Fibroblast of skin of right quadriceps (primary cell): ENCODE measurements at places on chromosomes 11 and 22.

DNA sequence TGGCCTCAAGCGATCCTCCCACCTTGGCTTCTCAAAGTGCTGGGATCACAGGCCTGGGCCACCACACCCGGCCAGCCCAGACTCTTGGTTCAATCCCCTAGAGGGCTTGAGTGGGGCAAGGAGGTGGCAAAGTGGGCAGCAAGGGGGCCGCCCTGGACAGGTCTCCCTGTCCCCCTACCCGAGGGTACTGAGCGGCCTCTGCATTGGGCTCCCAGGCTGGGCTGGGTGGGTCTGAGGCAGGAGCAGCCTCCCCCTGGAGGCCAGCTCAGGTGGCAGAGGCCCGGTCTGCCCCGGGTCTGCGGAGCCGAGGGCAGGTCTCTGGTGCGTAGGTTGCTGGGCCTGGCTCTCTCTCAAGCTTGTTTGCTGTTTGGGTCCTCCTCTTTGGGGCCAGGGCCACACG lies 22.4 kb upstream of the CCDC188 start:
- DNase-seq, result no peak

GRCh38 chr11:86559311-86559945 lies 113.0 kb downstream of the ME3 start:
- peak; percentile 90 for DNase-seq

GRCh38 chr22:42271191-42271813 lies 849 bp upstream of the TCF20 start:
- DNase-seq, result no peak

- DNase-seq, result no peak
Measured at GRCh38 chr22:47215851-47216250, 453.4 kb downstream of the TBC1D22A start.

GRCh38 chr11:35056391-35057093 lies 82.4 kb upstream of the CD44 start:
- peak; percentile 42 for DNase-seq

- DNase-seq, result no peak
Measured at GRCh38 chr11:112211536-112211935, 14.7 kb upstream of the PTS start.

DNA sequence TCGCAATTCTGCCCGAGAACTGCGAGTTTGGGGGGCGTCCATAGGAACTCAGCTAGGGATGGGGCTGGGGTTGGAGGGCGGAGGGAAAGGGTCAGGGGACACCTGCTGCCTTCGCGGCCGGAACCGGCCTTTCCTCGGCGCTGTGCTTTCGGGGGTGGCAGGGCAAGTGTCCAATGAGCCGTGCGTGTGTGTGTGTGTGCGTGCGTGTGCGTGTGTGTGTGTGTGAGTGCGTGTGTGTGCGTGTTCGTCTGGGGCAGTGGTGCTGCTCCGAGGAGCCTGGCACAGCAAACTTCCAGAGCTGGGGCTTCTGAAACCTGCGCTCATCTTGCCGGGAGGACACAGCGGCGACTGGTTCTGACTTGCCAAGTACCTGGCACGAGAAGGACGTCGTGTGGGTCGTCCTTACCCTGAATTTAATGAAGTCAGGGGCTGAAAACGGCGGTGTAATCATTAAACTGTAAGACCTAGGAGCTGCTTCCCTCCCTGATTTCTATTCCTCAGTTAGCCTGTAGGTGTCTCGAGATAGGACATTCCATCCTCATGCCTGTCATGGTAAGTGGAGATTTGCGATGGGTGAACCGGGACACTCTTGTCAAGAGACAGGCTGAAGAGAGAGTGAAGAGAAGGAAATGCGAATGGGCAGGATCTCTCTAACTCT lies 27.0 kb upstream of the AMOTL1 start:
- peak; percentile 63 for DNase-seq

DNA sequence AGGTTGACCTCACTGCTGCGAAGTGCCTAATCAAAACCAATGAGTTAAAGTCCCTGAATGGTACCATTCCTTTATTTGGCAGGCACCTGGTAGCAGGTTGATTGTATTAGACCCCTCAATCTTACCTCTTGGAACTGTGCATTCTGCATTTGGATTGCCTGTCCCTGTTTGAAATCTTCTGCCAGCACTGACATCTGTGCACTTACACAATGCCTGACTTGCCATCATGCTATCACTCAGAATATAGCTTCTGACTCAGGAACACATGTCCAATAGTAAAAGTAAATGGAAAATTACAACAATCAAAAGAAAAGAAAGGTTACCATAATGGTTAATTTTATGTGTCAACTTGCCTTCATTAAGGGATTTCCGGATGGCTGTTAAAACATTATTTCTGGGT lies 366.0 kb upstream of the PDGFD start:
- DNase-seq, result no peak

GRCh38 chr11:128390246-128390645 lies 197.1 kb downstream of the ETS1 start:
- DNase-seq, result no peak

GRCh38 chr11:35272391-35272902 lies 133.5 kb downstream of the CD44 start:
- DNase-seq, result no peak

DNA sequence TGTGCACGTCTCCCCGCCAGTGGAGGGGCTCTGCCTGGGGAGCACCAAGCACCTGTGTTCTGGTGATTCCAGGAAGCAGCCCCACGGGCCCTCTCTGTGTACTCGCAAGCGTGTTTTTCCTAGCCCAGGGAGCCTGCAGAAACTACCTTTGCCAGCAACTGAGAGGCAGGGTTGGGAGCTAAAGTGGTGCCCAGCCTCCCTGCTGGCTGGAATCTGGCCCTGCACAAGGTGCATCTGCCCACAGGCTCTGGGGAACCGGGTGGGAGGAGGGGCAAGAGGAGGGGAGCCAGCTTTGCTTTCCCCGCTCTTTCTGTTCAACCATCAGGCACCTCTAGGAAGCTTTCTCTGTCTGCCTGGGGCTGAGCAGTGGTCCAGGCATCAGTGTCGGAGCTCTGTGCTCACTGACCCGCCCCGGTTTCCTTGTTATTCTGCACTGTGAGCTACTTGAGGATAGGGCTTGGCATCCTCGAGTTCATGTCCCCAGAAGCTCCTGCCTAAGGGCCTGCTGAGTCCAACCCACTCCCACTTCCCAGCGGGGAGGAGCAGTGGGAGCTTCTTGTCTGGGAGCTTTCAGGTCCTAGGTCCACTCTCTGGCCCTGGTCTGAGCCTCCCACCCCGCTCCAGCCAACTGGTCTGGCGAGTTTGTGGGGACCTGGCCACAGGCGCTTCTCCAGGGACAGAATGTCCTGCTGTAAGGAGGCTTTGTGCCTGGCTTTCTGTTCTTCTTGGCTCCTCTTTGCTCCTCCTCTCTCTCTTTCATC lies 14.9 kb downstream of the DAGLA start:
- DNase-seq, result no peak

DNA sequence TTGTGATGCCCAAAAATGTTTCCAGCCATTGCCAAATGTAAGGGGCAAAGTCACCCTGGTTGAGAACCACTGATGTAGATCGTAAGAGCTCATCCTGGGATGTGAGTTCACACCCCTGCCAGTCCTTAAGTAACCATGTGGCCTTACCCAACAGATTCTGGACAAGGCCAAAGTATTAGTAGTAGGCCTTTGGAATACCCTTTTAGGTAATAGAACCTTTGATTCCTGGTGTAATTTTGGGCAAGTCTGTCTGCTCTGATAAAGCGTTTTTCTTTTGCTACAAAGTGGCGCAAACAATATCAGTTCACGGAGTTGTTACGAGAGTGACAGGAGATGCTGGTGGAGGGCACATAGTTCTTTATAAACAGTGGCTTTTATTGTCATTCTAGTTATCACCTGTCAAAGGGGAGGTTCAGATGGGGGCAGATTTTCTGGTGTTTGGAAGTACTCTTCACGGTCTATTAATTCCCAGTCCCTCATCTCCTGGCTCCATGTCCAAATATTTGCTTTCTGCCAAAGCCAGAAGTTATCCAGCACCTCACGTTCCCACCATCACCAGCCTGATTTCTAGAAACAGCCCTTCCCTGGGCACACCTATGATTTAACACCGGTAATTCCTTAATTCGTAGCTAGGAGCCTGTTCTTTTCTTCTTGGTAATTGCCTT lies 73.8 kb upstream of the CRYBB3 start:
- DNase-seq, result no peak

- no peak for DNase-seq
Measured at GRCh38 chr11:7511401-7511800, 2.4 kb upstream of the PPFIBP2 start.

- DNase-seq, result no peak
Measured at GRCh38 chr11:2538951-2539350, 94.1 kb downstream of the KCNQ1 start.

DNA sequence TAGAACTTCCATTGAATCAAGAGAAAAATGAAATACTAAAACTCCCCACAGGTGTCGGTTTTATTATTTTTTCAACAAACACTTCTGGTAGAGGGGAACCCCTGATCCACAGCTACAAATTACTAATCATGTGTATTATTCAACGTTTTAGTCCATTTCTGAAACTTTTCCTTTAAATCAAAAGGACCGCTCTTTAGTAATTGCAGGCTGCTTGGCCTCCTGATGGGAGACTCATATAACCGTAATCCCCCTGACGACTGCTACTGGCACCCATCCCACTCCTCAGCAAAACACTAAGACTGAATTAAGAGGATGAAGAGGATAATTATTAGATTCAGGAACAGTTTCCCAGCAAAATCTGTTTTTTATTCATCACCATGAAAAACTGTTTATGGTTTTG lies 46.4 kb downstream of the PAX6 start:
- peak; percentile 2 for DNase-seq

DNA sequence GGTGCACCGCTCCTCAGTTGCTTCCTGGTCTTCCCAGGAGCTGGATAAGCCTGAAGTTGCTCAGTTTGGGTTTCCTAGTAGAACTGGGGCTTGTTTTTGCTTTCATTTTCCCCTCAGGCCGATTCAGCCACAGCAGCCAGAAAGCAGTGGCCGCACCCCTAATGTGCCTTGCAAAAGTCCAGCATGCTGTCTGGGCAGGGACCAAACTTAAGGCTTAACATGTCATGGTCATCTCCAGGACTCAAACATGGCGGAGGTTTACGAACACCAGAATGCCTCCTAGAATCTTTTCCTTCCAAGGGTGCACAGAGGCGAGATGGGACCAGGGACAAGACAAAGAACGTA lies 2.5 kb downstream of the GNG3 start:
- no peak for DNase-seq

- DNase-seq, result no peak
Measured at GRCh38 chr11:35736952-35737351, 74.4 kb downstream of the TRIM44 start.

GRCh38 chr11:4156571-4156970 lies 62.0 kb downstream of the RRM1 start:
- no peak for DNase-seq

DNA sequence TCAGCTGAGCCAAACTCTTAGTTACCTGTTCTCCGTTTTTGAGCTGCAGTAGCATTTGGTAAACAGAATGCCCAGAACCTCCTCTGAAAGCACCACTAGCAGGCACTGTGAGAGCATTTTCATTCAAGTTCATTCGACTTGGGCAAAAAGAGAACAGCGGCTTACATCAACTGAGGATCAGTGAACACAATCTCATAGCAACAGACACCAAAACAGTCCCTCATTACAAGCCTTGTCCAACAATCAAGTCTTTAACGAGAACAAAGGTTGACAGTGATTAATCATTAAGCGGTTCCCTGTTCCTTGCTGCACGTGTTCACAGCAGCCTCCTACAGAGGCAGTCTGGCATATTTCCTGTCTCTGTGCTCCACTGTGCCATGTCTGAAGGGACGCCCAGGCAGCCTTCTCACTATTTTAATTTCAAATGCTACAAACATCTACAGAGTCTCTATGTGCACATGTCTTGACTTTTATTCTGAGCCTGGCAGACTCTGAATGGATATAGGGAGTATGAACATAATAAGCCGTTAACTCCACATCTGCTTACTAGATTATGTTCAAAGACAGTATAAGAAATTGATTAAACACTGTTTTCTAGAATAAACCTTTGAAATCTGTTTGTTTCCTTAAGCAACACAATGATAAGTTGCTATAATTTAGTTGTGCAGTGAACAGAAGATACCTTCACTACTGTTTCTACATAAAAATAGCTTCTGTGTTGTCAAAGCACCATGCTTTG lies 88.3 kb upstream of the MTMR2 start:
- DNase-seq, result peak; percentile 79

DNA sequence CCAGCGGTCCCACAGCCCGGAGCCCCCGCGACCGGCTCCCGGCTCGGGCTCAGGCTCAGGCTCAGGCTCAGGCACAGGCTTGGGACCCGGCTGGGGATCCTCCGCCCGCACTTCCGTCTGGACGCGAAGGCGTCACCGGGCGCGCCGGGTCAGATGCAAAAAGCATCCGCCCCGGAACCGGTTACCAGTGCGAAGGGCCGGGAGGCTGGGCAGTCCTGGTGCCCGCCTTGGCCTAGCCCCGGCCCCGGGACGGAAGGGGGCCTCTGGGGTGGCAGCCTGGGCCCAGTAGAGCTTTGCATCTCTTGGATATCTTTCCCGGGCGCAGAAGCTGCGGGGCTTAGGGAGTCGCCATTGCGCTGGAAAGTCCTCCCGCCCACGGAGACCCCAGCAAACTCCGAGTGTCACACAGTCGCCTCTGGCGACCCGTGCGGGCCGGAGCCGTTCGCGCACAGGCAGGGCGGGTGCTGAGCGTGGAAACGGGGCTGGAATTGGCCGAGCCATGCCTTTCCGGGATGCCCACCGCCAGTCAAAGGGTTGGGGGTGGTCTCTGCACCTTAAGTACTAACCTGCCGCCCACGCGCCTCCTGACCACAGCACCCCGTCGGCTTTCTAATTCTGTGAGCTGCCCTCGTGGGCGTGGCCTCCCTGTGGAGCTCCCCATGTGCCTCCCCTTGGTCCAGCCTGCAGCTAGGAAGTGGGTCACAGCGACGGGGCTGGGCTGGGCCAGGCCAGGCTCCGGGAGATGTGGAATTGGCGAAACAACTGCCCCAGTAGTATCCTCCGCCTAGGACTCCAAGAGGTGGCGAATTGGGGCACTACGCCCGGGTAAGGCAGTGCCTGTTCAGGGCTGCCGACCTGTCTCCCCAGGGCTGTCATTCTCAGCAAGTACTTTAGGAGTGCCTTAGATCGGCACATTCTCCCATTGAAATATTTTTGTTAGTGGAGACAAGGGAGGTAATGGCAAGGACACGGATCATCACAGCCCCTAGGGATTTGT lies at the start of gene TMEM9B:
TSS of gene TMEM9B (minus strand) at position 119 of the 997 bp plus-strand sequence. CDS start 129 bp downstream, outside the sequence.
- DNase-seq, result peak; percentile 79

DNA sequence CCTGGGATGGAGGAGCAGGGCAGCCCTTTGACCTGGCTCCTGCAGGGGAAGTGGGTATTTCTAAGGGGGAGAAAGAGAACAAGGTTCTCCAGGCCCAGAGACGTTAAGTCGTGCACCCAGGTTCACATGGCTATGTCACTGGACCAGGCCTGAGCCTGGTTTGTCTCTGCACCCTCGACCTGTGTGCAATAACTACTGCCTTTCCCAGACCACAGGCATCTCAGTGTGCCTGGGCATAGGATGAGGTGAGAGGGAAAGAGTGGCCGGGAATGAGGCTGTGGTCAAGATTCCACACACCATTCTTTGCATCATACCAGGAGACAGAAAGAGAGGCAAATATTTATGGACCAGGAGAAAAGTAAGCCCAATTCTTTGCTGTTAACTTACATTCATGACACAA lies 66.8 kb downstream of the PRR5L start:
- DNase-seq, result peak; percentile 48

- DNase-seq, result peak; percentile 66
Measured at GRCh38 chr11:91243051-91243450, 981.6 kb upstream of the FAT3 start.
